ENCODE measurements at places on chromosomes 6 and 20. TPM values are rescaled to one million over a fixed set of nuclear protein-coding genes. Genes with fewer than 3 reads are reported as not detected.

DNA sequence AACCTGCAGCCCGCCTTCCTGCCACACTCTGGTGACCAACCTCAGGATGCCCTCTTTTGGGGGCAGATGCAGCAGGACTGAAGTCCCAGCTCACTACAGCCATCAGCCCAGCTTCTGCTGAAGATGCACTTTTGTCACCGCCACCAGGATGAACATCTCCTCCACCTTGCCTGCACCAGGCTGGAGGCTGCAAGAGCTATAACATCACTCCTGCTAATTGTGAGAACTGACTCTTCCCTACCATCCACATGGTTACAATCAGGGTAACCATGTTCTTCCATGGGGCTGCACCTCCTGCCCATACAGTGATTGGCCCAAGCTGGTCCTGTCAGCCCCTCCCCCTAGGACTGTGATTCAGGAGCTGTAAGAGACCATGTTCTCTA is 2.0 kb upstream of the ACTL10 start:
- no peak for DNase-seq

GRCh38 chr6:73203098-73203497 is 22.2 kb downstream of the KHDC1L start:
- no peak for DNase-seq

GRCh38 chr20:10423735-10424134 is 10.3 kb downstream of the MKKS start:
- DNase-seq: no peak

GRCh38 chr6:25174678-25175077 is 104.5 kb upstream of the CARMIL1 start:
- no peak for DNase-seq

DNA sequence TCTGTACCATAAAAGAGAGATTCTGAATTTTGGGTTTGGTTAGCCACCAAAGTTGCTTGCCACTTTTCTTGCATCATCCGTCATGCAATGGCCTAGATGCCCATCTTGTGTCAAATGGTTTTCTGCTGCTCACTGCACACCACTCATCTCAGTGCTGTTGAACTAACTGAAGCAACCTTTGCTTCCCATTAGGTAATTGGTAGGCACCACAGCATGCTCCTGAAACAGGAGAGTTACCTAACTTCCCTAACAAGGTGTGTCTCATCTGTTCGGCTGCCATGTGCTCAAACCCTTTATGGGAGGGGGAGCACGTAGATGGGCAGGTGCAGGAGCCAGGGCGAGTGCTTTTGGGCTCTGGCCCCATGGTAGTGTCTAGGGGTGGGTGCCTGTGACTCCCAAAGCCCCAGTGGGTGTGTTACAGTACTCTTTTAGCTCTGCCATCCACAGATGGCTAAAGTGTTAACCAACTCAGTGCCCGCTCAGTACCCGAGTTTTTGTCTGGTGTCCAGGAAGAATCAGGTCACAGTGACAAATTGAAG is 147.4 kb upstream of the SPACA1 start:
- no peak for DNase-seq

- no peak for DNase-seq
Measured at GRCh38 chr6:16918586-16918985, 157.3 kb upstream of the ATXN1 start.

DNA sequence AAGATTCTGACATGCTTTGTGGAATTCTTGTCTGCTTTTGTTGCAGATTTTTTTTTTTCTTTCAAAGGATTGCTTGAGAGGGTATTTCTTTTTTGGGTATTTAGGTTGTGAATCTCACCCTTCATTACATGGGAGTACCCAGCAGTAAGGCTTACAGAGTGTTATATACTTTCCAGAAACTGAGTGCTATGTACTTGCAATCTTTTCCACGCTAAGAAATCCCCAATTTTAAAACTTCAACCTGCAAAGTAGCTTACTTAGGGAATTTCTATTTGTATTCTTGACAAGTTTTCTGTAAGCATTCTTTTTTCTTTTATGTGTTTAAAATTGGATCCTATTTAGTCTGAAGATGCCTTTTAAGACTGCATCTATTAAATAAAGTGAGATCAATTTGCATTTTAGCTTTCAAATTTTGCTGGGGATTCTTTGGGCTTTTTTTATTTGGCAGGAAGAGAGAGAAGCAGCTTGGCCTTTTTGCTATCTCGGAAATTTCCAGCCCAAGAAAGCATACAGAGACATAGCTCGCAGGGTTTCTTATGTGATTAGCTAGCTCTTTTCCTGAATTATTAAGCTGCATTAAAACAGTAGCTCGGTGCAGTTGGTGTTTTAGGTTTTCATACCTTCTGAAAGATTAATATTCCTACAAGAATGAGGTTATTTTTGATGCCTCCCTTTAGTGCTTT is 42.6 kb downstream of the KCNS1 start:
- DNase-seq: no peak

- no peak for DNase-seq
Measured at GRCh38 chr20:59618131-59618530, 13.8 kb downstream of the PHACTR3 start.

OPRM1 gene
- not detected for total RNA-seq

- DNase-seq: no peak
Measured at GRCh38 chr6:62328607-62329006, 42.6 kb upstream of the KHDRBS2 start.

GRCh38 chr6:61909486-61909885 is 376.5 kb downstream of the KHDRBS2 start:
- DNase-seq: no peak

ARG1 gene
- total RNA-seq: not detected

DNA sequence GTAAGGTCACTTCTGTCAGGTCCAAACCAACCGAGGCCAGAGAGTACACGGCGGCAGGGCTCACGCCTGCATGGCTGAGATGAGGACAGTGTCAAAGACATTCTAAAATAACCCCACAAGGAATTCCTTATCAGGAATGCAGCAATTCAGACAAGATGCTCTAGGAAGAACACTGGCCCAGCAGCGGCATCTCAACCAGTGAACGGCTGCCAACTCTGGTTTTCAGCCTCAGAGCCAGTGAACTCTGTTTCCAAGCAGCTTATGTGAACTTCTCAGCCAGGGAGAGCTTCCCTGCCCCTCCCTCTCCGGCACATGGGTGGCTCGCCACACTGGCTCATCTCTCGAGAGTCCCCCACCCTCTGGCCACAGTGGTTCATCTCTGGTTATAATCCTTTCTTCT is 36.9 kb downstream of the KCNQ2 start:
- no peak for DNase-seq

DNA sequence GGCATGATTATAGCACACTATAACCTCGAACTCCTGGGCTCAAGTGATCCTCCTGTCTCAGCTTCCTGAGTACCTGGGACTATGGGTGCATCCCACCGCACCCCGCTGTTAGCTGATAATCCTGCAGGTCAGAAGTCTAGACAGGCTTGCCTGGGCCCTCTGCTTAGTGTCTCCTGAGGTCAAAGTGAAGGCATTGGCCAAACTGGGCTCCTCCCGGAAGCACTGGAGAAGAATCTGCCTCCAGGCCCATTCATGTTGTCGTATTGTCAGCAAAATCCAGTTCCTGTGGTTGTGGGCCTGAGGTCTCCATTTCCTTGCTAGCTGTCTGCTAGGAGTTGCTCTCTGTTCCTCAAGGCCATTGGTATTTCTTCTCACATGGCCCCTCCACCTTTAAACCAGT is 6.3 kb upstream of the MROH8 start:
- DNase-seq: no peak

DNA sequence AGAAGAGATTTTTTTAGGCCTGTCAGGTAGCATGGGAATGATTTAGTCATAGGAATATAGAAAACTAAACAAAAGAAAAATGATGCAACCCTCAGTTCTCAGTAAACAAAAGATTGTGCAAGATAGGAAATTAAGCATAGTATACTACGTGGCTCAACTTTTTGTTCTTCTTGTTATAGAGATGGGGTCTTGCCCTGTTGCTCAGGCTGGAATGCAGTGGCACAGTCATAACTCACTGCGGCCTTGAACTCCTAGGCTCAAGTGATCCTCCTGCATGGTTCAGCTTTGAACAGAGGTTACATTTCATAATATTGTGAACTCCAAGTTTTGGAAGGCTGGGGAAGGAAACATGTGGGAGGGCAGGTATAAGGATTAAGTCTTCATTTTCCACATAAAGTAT is 28.5 kb downstream of the SLX4IP start:
- no peak for DNase-seq

DNA sequence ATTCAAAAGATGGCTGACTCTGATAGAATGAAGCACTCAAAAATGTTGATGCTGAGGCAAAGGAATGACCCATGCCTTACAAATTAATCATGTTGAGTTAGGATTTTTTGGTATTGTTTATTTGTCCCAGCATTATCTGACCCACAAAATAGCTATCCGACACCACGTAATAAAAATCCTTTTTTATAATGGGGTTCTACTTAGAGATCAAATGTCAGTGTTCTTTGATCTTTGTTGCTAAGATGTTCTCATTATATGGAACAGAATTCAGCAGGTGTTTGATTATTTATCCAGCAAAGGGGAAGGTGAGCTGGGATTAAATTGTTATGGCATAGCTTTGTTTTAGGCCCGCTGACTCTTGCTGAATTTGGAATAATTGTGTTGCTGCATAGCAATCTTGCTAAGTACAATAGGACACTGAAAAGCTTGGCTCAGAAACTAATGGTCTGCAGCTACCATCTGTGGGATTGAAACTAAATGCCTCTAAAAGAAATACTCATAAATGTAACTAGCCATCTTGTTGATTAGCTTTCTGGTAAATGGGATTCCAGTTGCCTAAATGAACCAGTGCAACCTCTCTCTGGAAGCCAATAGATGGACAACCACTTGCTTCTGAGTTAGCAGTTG is 180.2 kb upstream of the HDAC2 start:
- DNase-seq: no peak

DNA sequence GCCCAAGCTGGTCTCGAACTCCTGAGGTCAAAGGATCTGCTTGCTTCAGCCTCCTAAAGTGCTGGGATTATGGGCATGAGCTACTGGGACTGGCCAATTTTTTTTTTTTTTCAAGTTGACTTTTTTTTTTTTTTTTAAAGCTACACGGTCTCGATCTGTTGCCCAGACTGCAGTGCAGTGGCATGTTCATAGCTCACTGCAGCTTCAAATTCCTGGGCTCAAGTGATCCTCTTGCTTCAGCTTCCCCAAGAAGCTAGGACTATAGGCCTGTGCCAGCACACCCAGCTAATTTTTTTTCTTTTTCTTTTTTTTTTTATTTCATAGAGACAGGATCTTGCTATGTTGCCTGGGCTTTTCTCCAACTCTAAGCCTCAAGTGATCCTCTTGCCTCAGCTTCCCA is 59.5 kb downstream of the NCOA3 start:
- DNase-seq: no peak

DNA sequence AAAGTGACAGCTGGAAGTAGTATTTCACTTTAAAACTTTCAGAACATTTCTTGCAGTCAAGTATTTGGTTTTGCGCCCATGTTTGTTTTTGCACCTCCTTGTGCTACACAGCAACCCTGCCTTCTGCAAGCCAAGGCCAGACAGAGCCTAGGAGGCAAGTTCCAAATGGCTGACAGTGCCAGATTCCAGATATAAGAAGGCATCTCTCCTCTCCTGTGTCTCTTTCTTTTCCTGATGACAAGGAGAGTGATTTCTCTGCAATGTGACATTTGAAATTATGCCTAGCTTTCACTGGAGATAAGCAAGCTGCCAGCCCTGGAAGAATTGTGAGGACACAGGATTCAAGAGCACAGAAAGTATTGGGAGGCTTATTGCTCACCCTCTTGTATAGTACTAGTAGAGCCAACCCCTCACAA is 149.1 kb upstream of the TENT5A start:
- no peak for DNase-seq

DNA sequence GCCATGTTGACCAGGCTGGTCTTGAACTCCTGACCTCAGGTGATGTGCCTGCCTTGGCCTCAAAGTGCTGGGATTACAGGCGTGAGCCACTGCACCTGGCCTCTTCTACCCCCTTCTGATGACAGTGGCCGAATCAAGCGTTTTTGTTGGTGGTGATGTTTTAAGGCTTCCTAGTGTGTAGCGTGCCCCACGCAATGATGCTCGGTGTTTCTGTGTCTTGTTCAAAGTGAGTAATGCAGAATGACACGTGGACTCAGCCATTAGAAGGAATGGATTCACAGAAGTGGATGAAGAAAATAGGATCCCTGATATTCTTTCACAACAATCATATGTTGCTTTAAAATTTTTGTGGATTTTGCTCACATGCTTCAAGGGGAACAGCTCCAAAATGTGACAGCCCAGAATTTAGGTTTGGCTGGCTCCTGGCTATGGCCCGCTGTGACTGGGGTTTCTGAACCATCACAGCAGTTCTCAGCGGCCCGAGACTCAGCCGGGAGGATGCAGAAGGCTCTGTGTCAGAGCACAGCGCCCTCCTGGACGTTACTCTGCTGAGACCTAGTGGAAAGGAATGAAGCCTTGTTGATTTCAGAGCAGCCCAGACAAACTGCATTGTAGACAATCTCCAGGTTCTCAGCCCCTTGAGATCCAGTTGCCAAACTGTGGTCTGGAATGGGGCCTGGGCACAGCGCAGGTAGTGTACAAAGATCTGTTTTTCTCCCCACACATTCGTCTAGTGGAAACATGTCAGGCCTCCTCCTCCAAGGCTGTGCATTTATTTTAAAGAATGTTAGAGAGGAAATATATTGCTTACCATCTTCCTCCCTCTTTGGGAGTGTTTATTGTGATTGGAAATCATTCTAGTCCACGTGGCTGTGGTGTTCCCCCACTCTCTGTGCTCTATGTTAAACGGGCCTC is 57.6 kb upstream of the TIAM2 start:
- DNase-seq: peak; percentile 53

TRIM27 gene
- 94.5 TPM for total RNA-seq

- no peak for DNase-seq
Measured at GRCh38 chr6:167791091-167791779, 35.5 kb upstream of the AFDN start.

GRCh38 chr6:10361428-10361827 is 53.4 kb downstream of the TFAP2A start:
- DNase-seq: no peak

APOBEC2 gene
- not detected for total RNA-seq

IP6K3 gene
- 2.9 TPM for total RNA-seq

- DNase-seq: no peak
Measured at GRCh38 chr6:137652961-137653705, 158.9 kb upstream of the OLIG3 start.

GPLD1 gene
- total RNA-seq: 8.3 TPM

- no peak for DNase-seq
Measured at GRCh38 chr6:118218156-118218555, 311.1 kb downstream of the SLC35F1 start.

DNA sequence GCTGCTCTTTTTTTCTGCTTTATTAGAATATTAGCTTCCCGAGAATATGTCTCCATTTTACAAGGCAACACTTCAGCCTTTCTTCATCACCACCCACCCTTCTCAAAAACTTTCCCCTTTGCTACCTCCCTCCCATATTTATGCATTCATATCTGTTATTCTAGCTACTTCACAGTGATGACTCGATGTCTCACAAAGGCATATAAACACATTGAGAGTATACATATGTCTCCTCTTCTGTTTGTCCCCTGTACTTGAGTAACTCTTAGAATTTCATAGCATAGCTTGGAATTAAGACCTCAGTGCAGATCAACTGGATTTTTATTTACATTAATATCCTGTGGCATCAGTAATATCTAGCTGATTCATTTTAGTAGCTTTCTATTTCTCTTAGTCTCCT is 6.5 kb downstream of the RNF144B start:
- DNase-seq: no peak

Measured in neural progenitor cell (in vitro differentiated cells).